CD4-positive, alpha-beta T cell treated with Interleukin-17A for 4 hours (primary cell): ENCODE measurements at places on chromosomes 3 and 15.
A peak's percentile ranks its signal among the peaks of the same experiment; 100 is the strongest.

GRCh38 chr15:69647142-69647513 lies 194.5 kb downstream of the RPLP1 start:
- DNase-seq, result no peak

DNA sequence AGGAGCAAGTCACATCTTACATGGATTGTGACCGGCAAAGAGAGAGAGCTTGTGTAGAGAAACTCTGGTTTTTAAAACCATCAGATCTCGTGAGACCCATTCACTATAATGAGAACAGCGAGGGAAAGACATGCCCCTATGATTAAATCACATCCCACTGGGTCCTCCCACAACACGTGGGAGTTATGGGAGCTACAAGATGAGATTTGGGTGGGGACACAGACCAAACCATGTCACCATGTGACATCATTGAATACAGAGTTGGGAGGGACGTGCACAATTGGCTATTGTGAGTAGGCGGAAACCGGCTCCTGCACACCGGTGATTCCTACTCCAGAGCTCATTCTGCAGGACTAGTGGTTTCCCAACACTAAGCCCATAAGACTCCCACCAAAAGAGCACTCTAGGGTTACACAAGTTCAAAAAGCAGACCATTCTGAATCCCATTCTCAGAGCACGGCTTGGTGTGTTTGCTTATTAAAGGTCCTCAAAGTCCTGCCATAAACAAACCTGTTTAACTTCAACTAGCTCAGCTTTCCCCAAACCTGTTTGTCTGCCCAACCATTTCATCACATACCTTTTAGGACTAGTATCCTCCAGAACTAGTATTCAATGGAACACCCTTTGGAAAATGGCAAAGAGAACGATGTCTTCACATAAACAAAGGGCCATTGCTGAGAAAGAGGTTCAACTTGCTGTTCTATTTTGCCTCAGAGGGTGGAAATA lies 167.6 kb downstream of the TLE3 start:
- no peak for DNase-seq

GRCh38 chr15:66895794-66896453 lies 169.5 kb upstream of the SMAD3 start:
- DNase-seq, result no peak

DNA sequence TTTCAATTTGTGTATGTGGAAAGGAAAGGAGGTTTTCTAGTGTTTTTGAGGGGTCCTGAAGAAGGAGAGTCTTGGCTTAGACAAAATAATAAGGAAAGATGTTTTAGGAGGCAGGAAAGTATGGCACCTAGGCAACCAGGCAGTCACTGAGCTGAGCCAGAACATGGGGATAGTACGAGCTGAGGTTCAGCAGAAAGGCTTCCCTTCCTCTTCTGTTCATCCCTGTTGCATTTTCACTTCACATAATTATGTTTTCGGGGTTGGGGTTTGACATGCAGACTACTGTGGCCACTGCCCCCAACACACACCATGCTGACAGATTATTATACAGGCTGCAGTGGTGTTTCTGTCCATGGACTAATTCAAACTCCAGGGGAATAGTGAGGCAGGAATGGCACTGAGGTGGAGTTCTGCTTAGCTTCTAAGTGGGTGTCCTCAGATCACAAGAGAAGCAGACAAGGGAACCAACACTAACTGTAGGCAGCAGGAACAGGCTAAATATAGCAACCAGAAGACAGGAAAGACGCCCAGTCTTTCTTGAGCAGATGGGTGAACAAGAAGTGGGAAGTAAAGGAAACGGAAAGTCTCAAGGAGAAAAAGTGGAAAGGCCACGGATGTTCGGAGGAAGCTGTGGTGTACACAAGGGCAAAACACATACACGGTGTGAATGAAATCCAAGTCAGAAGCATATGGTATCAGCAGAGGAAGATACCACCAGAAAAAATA lies 305.8 kb downstream of the PLCL2 start:
- DNase-seq, result no peak

GRCh38 chr15:55277116-55277564 lies 12.5 kb downstream of the RAB27A start:
- peak; percentile 65 for DNase-seq

GRCh38 chr3:66076861-66077470 lies 38.2 kb upstream of the MAGI1 start:
- no peak for DNase-seq

GRCh38 chr3:5312290-5312689 lies 124.8 kb downstream of the EDEM1 start:
- DNase-seq, result no peak

DNA sequence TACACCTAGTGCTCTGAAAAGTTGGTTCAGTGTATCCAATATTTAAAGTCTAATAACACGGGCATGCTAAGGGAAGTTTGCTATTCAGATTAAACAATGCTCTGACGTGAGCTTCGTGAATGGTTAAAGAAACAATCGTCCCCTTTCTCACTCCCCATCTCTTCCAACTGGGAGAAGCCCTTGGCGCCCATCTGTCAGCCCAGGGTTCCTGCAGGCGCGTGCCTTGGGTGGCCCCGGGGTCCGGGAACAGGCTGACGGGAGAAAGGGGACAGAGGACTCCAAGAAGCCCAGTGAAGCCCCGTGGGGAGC lies 413 bp downstream of the SEC22C start:
- DNase-seq, result no peak

DNA sequence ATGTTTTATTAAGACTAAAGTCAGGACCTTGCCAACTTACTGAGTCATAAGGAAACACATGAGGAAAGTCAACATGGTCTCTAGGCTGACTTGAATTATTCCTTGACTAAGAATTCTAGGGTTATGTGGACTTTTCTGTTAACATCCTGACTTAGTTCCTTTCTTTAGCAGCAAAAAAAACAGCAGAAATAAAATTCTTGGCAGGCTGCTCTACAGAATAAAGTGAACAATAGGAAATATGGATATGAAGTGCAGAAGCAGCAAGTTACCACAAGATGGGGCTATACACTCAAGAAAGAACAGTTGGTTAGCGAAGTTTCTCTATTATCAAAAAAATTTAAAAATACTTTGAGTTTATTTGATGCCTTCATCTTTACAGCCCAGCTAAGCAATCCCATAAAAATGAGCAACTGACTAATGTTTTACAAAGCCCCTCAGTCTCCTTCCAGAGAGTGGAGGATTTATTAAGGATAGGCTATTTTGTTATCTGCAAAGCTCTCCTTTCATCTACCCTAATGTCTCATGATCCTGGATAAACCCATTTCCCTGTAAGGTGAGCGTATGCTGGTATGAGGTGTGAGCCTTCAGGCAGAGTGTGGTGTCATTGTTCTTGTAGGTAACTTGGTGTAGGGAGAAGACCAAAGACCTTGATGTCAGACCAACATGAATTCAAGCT lies 23.1 kb upstream of the MCCC1 start:
- peak; percentile 19 for DNase-seq

DNA sequence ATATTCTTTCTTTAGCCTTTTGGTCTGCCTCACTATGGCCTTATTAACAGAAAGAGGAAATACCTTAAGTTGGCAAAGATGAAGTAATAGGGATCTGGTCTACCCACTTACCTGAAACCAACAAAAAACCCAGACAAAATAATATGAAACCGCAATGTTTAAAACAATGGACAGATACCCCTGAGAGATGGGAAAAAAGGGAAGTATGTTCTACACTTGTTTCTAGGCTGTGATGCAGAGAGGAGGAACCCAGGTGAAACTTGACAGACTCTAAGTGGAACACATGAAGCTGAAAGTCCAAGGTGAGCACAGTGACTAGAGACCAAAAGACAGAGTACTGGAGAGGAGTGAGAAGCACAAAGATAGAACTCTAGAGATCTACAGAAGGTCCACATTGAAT lies 78.4 kb downstream of the NR2E3 start:
- DNase-seq, result no peak

DNA sequence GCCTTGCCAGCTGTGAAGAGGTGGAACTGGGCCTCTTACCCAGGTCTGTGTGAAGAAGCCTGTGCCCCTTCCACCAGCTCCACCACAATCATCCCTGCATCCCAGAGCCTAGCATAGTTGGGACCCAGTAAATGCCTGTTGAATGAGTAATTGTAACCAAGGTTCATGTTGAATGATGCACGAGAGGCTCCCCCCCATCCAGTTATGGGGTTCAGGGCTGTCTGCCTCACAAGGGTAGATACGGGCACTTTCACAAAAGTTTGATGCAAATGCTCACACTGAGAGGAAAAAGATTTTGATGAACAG lies 29.5 kb upstream of the TSEN2 start:
- DNase-seq, result no peak

DNA sequence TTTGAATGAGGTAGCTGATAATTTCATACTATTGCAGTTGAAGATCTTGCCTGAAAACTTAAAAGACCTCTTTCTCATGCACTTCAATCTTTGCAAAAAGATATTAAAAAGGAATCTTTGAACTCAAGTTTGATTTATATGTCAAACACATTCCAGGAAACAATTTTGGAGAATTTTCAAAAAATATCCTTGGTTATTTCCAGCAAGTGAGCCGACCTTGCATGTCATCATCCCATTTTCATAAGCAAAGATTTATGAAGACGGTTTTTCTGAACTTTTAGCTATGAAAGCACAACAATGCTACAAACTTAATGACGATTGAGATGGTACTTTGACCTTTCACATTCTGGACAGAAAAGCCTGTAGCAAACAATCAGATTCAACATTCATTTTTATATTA lies 95.6 kb downstream of the RFX7 start:
- no peak for DNase-seq

DNA sequence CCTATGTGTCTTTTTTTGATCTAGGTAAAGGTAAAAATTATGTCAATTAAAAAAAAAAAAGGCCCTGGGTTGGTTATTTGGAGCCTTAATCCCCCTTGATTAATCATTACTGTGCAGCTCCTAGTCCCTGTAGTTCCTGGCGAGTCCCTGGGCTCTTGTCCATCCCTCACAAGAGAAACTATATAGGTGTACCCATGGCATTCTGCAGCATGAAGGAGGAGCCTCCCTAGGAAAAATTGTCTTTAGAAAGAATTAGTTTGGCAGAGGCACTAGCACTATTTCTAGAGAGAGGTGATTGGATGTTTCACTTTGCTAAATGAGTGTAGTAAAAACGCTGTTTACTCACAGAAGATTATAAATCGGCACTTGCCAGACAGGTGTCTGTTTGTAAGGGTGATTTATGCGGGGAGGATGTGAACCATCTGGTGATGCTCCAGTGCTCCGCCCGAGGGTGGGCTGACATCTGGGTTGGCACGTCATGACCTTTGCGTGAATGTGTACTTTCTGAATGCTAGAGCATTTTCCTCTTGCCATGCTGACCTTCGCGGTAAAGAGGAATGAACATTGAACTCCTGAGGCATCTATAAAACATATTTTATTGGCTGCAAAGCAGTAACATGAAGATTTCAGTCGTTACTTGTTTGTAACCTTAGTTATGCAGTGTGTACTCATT lies 12.6 kb downstream of the PLCL2 start:
- DNase-seq, result peak; percentile 57

- DNase-seq, result no peak
Observed at GRCh38 chr3:122105626-122106025, 50.5 kb downstream of the CD86 start.

- no peak for DNase-seq
Observed at GRCh38 chr3:15633766-15634598, 32.4 kb downstream of the BTD start.

DNA sequence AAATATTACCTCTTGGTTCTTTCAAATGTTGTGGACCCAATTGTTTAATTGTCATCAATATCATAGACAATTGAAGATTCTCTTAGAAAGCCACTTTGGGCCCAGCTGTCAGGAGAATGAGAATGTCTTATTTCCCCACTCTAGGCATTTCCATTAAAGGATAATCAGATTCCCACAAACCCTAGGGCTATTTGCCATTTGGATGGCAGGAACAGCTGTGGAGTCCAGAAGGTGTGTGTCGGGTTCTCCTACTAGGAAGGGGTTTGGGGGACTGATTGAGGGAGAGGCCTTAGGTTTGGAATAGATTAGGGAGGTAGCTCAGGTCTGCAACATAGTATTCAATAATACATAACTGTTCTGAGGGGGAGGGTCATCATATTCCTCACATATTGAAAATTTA lies 35.2 kb upstream of the PLSCR5 start:
- no peak for DNase-seq

GRCh38 chr3:158169091-158169491 lies 59.2 kb downstream of the RSRC1 start:
- no peak for DNase-seq

DNA sequence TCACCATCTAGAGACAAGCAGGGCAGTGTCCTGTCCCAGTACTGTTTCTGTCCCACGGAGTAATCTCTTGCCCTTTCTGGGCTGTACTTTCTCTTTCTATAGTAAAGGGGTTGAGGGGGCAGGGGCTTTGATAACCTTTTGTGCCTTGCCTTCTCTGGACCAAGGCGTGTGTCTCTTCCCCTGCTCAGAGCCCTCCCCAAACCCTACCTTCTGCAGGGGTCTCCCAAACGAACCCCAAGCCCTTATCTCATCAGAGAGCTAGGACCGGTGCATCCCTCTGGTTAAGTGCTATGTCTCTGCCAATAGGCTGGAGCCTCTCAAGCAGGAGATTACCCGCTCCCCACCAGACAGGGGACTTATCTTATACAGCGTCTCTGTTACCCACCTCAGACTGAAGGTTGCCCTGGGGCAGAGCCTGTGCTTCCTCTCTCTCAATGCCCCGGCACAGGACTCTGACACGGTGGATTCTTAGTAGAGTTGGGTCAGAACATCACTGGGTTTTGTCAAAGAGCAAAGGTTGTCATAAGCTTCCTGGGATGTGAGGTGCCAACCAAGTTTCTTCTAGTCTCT lies 2.9 kb downstream of the PLEKHO2 start:
- peak; percentile 22 for DNase-seq

- DNase-seq, result no peak
Observed at GRCh38 chr3:69881051-69881450, 118.5 kb upstream of the SAMMSON start.

DNA sequence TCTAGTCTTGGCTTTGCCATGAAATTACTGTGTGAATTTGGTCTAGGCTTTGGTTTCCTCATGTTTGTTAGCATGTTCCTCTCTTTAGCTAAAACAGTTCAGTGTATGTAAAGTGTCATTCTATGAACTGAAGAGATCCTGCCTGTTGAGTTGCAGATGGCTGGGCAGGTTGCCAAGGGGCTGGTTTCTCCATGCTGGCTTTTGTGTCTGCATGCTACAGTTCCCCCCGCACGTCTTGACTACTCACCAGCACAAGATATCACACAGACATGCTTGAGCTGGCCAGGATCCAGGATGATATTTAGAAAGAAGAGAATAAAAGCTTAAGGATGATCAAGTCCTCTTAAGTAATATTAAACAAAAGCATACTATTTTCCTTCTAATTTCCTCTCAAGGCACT lies 90.2 kb downstream of the CERS3 start:
- peak; percentile 56 for DNase-seq

GRCh38 chr3:126067959-126068358 lies 16.0 kb downstream of the SLC41A3 start:
- DNase-seq, result no peak

DNA sequence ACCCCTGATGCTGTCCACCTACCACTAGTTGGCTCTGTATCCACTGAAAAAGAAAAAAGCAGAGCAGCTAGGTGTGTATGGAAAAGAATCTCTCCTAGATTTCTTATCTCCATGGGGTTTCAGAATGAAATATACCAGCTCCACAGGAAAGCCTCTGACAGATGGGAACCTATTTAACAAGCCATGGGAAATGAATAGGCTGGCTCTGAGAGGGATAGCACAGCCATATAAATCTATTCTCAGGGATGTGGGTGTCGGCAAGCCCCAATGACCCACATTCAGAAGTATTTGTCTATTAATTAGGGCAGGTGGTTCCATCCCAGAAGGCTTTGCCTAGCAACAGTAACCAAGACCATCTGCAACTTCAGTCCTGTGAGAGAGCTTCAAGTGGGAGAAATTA lies 694.1 kb downstream of the AGBL1 start:
- DNase-seq, result no peak

- no peak for DNase-seq
Observed at GRCh38 chr3:11720917-11721411, 77.2 kb upstream of the VGLL4 start.

GRCh38 chr15:85694091-85694490 lies 100.6 kb downstream of the KLHL25 start:
- DNase-seq, result no peak
